ENCODE measurements at places on chromosomes 6 and 20.

DNA sequence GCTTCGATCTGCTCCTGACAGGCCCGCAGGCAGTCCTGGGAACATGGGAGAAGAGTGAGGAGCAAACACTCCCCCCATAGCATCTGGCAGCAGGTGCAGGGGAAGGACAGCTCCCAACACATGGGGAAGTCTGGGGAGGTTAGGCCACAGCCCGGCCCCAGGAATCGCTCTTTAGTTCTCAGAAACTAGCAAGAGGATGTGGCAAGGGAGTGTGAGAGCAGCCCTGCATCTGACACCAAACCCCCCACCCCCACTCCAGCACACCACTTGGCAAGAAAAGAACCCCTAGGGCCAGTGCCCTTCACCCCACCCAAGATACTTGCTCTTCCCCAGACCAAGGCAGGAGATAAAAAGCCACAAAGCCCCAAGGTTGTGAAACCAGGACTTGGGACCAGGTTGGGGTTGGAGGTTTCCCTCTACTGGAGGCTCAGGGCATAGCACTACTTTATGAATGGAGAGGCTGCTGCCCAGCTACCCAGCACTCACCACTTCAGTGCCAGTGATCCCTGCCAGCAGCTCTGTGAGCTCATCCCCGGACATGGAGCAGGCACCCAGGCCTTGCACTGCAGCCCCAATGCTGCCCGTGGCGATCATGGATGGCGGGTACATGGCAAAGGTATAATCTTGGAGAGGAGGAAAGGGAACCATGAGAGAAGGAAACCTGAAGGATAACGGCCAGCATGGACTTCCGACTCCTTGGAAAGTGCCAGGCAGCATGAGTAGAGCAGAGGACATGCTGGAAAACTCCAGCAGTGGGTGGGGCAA, 5.4 kb downstream of the CCND3 start:
- DNase-seq: peak; percentile 92

- DNase-seq: no peak
Observed at GRCh38 chr6:154721460-154721859, 11.8 kb upstream of the SCAF8 start.

DNA sequence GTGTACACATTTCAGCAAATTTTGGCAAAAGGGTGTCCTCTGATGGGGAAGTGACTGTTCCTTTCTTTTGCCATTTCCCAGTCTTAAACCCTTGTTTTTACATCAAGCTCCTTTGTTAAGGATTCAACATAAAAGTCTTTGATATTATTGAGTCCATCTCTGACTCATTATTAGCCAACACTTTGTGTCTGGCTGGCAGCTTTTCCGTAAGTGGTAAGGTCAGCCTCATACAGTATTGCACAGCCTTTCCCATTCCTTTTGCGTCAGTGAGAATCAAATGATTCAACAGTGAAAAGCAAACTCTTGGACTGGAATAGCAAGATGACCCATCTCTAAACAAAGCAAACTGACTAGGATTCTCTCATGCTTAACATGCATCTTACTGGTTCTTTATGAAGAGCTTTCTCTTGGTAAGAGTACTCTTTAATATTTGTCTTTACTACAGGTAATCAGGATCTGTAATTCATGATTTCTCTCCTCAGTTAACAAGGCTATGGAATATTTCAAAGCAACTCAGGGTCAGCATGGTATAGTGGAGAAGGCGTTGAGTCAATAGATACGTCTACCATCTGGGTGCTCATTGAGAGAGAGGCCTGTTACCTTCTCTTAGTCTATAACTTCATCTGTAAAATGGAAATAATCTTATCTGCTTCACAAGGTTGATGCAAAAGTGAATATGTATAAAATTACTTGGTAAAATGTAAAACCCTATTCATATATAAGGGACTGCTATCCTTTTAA, 183.6 kb downstream of the PRL start:
- DNase-seq: no peak

- DNase-seq: no peak
Observed at GRCh38 chr6:43306086-43306485, 2.5 kb downstream of the CRIP3 start.

GRCh38 chr20:56634307-56634706, 5.2 kb downstream of the TFAP2C start:
- DNase-seq: no peak

- no peak for DNase-seq
Observed at GRCh38 chr6:168088161-168089053, 9.4 kb upstream of the FRMD1 start.

GRCh38 chr20:31638317-31638716, 605 bp downstream of the COX4I2 start:
- DNase-seq: no peak

DNA sequence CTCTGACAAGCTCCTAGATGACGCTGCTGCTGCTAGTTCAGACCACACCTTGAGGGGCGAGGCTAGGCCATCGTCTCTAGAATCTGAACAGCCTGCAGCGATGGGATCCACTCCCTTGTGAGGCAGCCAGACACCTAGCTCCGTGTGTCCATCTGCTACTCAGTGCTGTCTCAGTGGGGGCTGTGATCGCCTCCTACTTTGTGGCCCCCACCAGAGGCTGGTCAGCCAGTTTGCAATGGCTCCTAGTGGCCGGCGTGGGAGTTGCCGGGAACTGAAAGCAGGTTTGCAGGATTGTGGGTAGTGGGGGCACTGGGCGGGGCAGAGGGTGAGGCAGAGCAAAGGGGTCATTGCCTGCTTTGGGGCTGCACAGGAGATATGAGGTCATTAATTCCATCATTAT, 2.8 kb downstream of the CCN5 start:
- no peak for DNase-seq

DNA sequence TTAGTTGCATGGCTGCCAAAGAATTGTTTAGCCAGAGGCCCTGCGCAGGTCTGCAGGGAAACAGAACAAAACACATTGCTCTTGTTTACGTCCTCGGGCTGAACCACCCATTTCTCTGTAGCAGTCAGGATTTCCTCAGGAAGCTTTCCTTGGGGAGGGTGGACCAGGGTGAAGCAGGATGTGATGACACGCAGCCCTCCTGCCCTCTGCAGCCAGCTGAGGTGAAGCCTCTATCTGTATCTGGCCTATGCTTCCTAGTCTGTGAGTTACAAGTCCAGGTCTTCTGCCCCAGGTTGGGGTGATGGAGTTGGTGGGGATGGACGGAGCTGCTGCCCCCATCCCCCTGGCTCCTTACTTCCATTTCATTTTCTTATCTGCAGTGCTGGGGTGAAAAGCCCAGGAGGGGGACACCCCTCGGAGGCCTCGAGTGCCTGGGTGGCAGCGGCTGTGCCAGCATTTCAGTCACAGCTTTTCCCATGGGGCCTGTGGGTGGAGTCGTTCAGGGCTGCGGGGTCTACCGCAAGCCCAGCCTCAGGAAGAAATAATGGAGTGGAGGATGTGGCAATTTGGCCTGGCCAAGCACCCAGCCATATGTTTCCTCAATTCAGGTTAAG, 24.9 kb downstream of the SASH1 start:
- no peak for DNase-seq

GRCh38 chr20:57332105-57333089, 2.8 kb downstream of the SPO11 start:
- DNase-seq: no peak

DNA sequence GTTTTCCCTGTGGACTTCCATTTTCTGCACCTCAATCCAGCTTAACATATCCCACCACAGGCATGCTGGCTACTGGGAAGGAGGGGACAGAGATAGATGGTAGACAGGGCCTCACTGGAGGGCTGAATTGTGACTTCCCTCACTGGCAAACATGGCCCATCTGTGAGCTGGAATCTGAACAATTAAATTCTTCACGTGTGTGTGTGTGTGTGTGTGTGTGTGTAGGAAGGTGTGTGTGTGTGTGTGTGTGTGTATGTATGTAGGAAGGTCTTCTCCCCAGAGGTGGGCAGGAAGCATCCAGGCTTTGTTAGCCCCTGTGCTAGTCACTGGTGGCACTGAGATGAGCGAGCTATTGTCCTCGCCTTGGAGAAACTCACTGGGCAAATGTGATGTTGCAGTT, 5.4 kb upstream of the TOX2 start:
- no peak for DNase-seq

GRCh38 chr6:52213127-52213526, 27.0 kb downstream of the IL17A start:
- no peak for DNase-seq

GRCh38 chr20:1163653-1164052, 21.1 kb downstream of the TMEM74B start:
- no peak for DNase-seq

DNA sequence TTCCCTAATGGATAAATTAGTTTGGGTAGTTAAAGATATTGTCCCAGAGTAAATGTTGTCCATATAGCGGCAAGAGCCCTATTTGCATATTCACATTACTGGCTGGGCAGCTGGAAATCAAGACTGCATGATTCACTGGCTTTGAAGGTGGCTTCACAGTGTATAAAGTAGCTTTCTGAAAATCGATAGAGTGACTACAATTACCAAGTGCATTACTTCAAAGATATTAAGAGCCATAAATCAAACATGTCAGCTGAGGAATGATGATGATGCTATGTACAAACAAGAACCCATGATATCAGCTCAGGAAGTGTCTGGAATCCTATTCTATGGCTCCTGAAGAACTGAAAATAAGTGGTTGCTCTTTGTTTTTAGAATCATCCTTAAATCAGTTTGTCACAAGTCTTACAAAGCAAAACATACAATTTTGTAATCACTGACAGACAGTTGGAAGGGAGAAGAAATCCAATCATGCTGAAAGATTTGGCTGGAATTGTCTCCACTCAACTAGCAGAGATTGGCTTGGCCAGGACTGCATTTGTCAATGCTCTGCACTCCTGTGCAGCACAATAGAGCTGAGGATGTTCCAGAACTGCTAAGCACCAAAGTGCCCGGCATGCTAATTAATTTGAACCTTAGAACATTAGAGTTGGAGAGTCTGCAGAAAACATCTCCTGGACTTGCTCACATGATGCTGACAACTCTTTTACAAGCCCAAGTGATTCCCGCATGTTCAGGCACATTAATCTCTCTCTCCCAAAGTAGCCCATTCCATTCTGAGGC, 77.9 kb upstream of the B3GAT2 start:
- DNase-seq: no peak

- no peak for DNase-seq
Observed at GRCh38 chr6:30344191-30344867, 627 bp upstream of the RPP21 start.

- DNase-seq: no peak
Observed at GRCh38 chr6:130647246-130647645, 180.0 kb upstream of the SMLR1 start.
